NCI-H1694 (cell line): ENCODE measurements at places on chromosomes 4 and X.

DNA sequence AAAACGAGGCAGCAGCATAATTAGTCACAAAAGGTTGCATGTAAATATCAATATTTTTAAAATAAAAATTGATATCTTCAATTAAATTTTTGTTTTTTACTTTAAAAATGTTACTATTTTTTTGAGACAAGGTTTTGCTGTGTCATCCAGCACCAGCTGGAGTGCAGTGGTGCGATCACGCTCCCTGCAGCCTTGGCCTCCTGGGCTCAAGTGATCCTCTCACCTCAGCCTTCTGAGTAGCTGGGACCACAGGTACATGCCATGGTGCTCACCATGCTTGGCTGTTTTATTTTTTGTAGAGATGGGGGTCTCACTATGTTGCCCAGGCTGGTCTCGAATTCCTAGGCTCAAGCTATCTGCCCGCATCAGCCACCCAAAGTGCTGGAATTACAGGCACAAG is 96.8 kb upstream of the FRAS1 start:
- DNase-seq = no peak

- DNase-seq = no peak
These were observed 82.1 kb downstream of the GUCY2F start for GRCh38 chrX:109399831-109400230.

- no peak for DNase-seq
These were observed 37.0 kb upstream of the KDR start for GRCh38 chr4:55162396-55162795.

GRCh38 chr4:106160560-106160959 is 155.4 kb downstream of the TBCK start:
- DNase-seq = no peak

DNA sequence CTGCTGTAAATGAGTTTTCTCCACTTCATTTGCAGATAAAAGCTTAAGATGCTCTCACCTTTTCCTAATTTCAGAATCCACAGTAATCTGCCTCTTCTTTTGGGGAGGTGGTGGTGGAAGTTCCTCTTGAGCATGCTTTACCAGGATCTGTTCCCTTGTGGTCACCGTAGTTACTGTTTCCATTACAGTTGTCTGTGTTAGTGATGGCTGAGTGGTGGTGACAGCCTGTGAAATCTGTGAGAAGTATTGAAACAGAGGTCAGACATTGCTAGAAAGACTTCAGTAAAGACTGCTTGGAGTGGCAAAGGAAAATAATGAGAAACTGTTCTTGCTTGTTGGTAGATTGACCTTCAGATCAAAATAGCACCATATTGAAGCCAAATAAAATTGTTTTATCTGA is 666.2 kb downstream of the DMD start:
- no peak for DNase-seq

GRCh38 chr4:16448241-16448840 is 222.1 kb upstream of the TAPT1 start:
- no peak for DNase-seq

- DNase-seq = no peak
These were observed 64.8 kb downstream of the PLS3 start for GRCh38 chrX:115625572-115626301.

DNA sequence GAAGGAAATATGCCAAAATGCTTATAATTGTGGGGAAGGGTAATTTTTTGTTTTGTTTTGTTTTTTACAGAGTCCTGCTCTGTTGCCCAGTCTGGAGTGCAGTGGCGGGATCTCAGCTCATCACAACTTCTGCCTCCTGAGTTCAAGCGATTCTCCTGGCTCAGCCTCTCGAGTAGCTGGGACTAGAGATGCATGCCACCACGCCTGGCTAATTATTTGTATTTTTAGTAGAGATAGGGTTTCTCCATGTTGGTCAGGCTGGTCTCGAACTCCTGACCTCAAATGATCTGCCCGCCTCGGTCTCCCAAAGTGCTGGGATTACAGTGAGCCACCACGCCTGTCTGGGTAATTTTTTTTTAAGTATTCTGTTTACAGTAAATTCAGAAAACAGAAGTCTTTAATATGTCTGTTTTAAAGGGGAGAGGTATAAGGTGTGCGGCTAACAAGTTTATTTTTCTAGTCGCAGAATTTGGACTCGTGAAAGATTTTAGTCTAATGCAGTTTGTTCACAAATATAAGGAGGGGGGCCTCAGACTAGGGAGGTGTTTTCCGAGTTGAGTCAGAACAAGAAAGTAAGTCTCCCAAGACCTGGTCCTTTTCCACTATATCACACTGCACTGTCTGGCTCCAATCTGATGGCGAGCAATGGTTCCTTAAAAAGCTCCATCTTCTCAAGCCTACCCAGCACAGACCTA is 1.5 kb downstream of the ACSL1 start:
- DNase-seq = no peak

GRCh38 chr4:41256740-41257256 is at the start of gene UCHL1:
Gene UCHL1, plus strand, starts transcription at chr4:41256928. Its CDS starts 49 bp downstream, at chr4:41256977.
- peak; percentile 84 for DNase-seq

GRCh38 chrX:133846311-133846710 is 139.1 kb downstream of the GPC3 start:
- DNase-seq = no peak

GRCh38 chrX:140477987-140478386 is 26.9 kb downstream of the SOX3 start:
- DNase-seq = no peak

- no peak for DNase-seq
These were observed 2.5 kb downstream of the TIMP1 start for GRCh38 chrX:47584714-47585113.

DNA sequence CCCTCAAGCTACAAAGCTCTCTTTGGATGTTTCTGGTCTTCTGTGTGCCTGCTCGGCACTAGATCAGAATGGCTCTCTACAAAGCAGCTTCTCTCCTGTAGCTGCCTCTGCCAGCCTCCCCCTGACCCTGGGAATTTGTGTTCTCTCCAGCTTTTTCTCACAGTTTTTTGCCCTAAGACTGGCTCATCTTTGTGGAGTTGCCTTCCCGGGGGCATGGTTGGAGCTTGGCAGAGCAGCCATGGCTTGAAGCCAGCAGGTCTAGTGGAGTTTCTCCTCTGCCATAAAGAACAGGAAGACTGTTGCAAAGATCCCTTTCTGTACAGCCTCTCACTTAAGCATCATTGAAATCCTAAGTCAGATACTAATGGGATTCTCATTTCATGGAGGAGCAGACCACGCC is 163.3 kb upstream of the MAMLD1 start:
- DNase-seq = no peak

DNA sequence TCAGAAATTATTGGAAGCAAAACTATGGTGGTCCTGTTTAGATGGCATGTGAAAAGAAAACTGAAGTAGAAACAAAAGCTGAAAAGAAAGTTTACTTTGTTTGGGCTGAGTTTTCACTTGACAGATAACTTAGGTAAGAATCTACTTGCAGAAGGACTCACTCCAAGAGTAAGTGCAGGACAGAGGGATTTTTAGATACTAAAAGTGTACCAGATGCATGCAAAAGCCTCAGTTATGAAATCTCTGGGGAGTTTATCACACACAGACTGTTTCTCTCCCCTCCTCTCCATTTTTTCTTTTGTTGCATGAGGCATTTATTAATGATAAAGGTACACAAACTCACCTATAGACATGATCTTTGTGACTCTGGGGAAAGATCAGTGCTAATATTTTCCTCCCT is 127.5 kb upstream of the GIMD1 start:
- DNase-seq = no peak

- DNase-seq = no peak
These were observed 42.4 kb downstream of the NHS start for GRCh38 chrX:17417372-17417771.

DNA sequence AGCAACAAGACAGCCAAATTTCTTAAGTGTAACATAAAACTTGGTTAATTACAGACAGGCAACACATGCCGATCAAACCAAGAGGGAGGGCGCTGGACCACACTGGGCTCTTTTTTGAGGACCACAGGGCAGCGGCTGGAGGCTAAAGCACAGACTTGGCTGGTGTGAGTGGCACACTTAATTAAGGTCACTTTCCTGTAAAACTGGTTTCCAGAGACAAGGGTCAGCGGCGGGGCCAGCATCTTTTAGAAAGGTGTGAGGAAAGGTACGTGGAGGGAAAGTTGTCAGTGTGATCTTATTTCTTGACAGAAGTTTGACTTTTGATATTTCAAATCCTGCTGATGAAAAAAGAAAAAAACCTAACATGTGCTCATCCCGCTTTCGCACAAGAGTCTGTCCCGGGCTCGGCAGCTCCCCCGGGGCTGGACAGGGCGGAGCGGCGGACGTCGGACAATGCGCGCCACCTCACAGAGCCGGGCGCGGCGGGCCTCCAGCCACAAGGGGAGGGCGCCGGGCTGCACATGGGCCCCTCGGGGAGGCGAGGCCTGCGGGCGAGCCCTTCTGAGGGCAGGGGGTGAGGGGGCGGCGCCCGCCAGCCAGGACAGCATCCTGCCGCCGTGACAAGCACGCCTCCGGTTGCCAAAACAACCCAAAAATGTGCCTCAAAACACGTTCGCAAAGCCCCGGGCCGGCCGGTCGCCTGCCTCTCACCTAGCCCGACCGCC is 660 bp upstream of the HSPA4L start:
- no peak for DNase-seq

DNA sequence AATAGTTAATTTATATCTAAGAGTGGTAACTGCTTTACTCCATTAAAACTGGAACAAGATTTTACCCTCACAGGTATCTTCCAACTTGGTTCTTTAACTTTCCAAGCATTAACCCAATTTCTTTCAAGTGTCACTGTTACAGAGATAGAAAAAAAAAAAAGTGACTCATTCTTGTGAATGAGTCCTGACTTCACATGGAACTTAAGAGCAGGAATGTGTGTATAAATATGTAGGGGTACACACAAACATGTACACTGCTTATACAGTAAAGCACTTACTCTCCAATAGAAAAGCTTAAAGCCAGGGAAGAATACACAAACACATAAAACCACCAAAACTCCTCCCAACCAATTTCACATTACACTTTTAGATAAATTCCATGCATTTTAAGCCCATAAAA is 38.8 kb downstream of the TAPT1 start:
- no peak for DNase-seq
